ENCODE measurements at places on chromosomes 3 and 15. TPM values are rescaled to one million over a fixed set of nuclear protein-coding genes. Genes with fewer than 3 reads are reported as not detected.

Gene SERINC4
- 0.30 TPM for total RNA-seq

GRCh38 chr3:94184781-94185180 lies 121.9 kb downstream of the NSUN3 start:
- DNase-seq, result no peak

GRCh38 chr15:56086566-56086965 lies 93.2 kb upstream of the NEDD4 start:
- DNase-seq, result no peak

GRCh38 chr15:80480909-80481308 lies 76.7 kb downstream of the ARNT2 start:
- DNase-seq, result no peak
